Tongue (tissue), 3 donors: ENCODE measurements at places on chromosomes 4 and X. TPM values are rescaled to one million over a fixed set of nuclear protein-coding genes. Genes with fewer than 3 reads are reported as not detected.
A peak's percentile ranks its signal among the peaks of the same experiment; 100 is the strongest.

DNA sequence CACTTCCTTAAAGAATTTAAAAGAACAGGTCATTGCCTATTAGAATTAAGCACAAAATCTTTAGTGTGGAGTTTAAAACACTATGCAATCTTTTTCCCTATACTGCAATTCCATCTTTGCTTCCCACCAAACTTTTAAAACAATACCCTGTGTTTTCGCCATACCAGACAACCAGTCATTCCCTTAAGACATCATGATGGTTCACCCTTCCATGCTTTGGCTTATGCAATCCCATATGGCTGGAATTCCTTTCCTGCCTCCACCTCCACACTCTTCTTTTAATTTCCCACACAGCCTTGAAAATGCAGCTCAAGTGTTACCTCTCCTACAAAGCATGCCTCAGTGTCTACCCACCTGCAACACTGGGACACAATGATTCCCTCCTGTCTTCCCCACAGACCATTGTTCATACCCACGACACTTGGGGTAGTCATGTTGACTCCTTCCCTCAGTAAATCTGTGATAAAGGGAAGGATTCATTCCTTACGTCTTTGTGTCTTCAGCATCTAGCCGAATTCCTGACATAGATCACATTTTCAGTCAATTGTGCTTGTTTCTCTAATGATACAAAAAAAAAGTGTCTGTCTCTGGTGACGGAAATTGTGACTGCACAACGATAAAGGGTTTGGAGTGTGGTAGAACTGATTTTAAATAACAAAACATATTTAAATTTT lies 166.3 kb downstream of the FNIP2 start:
- DNase-seq, result no peak

DNA sequence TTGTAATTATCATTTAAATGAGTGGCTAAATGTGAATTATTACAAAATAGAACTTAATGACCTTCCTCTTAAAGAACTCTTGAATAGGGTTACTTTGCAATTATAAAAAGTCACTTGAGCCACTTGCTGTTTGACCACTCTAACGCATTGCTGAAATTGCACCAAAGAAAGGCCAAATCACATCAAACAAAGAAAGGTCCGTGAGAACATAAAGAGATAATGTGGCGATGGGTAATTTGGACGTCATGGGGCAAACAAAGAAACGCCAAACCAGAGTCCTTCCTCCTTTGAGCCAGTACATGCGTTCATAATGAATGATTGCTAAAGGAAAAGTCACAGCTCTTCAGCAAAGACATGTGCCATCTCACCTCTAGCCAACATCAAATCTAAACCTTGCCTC lies 229.8 kb upstream of the STS start:
- DNase-seq, result no peak

DNA sequence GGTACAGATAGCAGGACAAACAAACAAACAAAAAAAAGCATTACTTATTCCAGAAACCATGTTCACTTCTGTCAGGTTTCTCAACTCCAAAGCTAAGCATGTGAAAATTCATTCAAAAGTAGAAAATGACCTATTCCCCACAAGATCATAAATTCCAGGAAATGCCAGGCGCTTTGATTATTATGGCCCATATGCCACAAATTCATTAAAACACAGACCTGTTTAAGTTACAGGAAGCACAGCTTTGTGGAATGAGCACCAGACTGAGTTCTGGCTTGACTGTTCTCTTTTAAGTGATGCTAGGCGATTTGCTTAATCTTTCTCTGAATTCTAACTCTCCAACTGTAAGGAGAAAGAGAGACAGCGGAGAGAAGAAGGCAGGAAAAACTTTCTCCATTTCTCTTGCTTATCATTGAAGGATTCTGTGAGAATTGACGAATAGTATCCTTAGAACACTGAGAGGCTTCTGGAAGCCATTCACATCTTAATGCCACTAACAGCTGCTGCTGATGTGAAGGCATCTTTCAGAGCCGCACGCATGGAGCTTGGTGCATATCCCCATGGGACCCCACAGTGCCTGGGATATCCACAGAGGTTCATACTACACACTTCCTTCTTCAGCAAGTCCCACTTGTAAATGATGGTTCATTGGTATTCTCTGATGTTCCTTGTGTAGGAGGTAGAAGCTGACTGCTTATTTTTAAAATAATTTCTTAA lies 138.0 kb downstream of the ZNF674 start:
- peak; percentile 1 for DNase-seq

MAGEA10 gene
- total RNA-seq, result not detected

DNA sequence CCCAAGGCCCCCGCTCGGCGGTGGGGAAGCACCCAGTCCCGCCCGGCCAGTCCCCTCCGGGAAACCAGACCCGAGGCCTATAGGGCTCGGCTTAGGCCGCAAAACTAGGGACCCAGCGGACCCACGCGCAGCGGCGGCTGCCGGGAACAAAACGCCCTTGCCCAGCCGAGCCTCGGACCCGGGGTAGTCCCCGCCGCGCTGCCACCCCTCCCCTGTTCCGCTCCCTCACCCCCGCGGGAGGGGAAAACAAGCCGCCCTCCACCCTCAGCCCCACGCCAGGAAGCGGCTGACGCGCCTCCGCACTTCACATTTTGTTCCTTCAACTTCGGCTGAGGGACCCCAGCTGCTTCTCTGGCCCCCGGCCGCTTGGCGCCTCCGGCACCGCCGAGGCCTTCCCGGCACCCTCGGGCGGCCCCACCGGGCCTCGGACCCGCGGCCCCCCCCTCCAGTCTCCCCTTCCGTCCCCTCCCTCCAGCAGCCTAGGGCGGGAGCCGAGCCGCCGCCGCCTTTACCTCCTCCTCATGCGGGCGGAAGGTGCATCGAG lies 694 bp downstream of the PDS5A start:
- peak; percentile 57 for DNase-seq

LDOC1 gene
- 6.2 TPM for total RNA-seq

DNA sequence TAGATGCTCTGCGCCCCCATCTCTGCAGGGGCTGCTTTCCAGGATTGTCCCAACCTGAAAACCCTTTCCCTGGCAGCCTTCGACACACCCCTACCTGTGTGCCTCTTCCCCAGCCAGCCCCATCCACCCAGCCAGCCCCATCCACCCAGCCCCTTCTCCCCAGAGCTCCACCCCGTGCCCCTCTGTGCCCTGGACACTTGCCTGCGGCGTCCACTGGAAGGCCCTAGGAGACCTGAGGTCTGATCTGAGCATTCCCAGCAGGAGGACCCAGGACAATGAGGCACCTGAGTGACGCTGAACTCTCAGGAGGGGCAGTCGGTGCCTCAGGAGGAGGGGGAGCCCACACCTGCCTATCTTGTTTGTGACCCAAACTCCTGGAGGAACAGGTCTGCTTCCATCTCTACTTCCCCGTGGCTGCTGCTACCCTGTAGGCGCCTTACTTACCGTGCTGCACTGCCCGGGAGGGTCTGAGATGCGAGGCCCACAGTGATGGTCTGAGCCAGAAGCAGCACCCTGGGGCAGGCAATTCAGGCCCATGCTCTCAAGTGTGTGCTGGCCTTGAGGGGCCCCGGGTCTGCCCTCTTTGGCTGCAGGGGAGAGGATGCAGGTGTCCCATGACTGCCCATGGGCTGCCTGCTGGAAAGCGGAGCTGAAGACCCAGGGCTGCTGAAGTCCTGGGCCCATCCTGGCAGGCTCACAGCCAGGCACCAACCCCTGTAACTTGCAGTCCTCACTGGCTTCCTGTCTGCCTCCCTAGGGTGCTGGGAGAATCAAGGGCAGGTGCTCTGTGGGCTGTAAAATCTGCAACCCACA lies 4.9 kb downstream of the LRPAP1 start:
- no peak for DNase-seq

- DNase-seq, result peak; percentile 37
Measured at GRCh38 chr4:34790131-34790530, 1454.2 kb downstream of the ARAP2 start.

NSG1 gene
- 2.4 TPM for total RNA-seq

DNA sequence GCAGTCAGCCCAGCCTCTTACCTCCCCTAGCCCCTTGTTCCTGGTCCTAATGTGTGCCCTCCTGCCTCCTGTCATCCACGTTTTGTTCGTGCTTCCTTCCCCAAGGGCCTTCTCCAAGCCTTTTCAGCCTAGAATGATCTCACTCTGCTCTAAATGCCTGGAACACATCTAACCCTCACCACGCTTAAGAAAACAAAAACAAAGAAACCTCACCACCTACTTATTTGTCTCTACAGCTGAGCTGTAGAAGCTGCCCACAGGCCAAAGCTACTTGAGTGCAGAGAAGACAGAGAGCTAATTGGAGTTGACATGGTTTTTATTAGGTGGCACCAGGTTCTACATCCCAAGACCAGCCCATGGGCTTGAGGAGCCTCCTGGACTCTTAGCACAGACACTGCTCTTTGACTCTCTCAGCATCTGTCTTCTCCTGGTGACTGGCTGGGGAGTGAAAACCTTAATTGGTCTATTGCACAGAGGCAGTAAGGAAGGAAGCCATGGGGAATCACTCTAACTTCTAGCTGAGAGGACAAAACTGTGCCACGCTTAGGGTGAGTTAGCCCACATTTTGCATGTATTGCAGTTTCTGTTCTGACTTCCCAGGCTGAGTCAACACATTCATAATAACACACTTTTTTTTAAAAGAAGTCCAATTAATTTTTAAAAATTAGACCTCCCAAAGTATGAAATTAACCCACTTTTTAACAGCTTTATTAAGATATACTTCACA lies 52.3 kb upstream of the PDK3 start:
- no peak for DNase-seq

GRCh38 chr4:4317496-4318232 lies 27.6 kb downstream of the ZBTB49 start:
- no peak for DNase-seq

COX7B2 gene
- not detected for total RNA-seq

DNA sequence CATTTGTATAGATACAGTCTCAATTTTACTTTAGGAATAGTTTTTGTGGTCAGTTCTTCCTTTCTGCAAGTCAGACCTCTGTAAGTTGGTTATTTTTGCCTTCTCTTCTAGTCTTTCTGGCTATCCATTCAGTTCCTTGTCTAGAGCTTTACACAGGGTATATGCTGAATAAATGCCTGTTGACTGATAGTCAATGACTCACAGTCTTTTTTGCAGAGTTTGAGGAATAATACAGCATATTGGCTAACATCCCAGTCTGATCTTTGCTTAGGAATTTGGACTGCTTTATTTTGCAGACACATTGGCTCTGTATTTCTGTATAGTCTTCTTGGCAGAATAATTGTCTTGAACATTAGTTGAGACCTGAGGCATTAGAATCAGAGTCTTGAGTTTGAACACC lies 132.4 kb downstream of the MAGEC1 start:
- DNase-seq, result peak; percentile 26

GABRB1 gene
- not detected for total RNA-seq

GRCh38 chrX:138349351-138349750 lies 362.2 kb downstream of the FGF13 start:
- no peak for DNase-seq

MBNL3 gene
- total RNA-seq, result 24.7 TPM

DIPK2B gene
- total RNA-seq, result 30.2 TPM

DNA sequence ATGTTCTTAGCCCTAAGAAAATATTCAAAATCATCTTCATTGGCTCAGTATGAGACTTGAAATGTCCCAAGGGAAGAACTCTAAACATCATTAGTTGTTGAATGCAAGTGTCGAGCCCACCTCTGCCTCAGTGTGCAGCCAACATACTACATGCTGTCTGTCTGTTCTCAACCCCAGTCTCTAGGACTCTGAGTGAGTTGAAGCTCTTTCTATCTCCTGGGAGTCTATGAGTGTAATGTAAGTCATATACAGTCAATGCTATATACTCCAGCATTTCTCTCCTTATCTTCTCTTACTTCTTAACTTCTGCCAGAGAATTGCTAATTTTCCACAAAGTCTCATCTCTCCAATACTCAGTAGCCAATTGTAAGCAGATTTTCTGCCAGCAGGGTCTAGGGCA lies 61.3 kb downstream of the SPATA18 start:
- no peak for DNase-seq

EDA gene
- 21.2 TPM for total RNA-seq

NDST4 gene
- 1.3 TPM for total RNA-seq

- DNase-seq, result no peak
Measured at GRCh38 chrX:46263494-46263893, 281.7 kb downstream of the ZNF674 start.

GRCh38 chr4:119394826-119395225 lies 72.9 kb upstream of the FABP2 start:
- DNase-seq, result no peak

TMSB15B gene
- 3.0 TPM for total RNA-seq

GRCh38 chrX:43566170-43566569 lies 89.9 kb upstream of the MAOA start:
- no peak for DNase-seq

- DNase-seq, result no peak
Measured at GRCh38 chr4:16293210-16293838, 67.1 kb upstream of the TAPT1 start.

- peak; percentile 51 for DNase-seq
Measured at GRCh38 chr4:7472442-7473013, 37.8 kb upstream of the PSAPL1 start.

MND1 gene
- total RNA-seq, result 7.2 TPM

- DNase-seq, result no peak
Measured at GRCh38 chrX:106037835-106038473, 573 bp downstream of the SERPINA7 start.

- DNase-seq, result peak; percentile 3
Measured at GRCh38 chrX:50871922-50872453, 38.5 kb upstream of the BMP15 start.

GRCh38 chrX:43349363-43349762 lies 306.7 kb upstream of the MAOA start:
- no peak for DNase-seq

DNA sequence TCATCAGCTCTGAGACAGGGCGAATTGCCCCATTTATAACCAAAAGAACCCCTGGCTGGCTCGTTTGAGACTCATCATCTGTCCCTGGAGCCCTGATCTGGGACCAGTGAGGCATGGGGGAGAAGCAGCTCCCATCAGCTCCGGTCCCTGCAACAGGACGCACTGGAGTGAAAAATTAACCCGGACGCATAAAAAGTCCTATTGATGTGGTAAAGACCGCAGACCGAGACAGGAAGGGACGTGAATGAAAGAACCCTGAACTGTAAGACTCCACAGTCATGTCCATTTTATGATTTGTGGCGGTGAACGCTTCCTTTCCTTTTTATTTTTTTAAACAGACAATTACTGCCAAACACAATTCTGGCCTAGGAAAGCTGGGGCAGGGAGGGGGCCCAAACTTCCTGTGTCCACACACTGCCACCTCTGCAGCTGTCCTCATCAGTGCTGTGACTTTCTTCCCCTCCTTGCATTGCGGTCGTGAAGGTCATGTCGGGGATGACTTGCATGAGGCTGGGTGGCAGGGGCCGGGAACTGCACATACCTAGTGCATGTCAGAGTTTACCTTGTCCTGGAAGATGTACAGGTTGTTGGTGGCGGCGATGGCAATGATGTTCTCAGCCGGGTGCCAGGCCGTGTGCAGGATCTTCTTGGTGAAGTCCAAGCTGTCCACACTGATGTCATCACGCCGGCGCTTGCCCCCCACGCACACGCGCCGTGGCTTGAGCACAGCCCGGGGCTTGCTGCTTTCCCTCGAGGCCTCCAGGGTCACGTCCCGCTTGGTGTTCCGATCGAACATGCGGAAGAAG lies 53.3 kb downstream of the WFS1 start:
- DNase-seq, result no peak

CHRNA9 gene
- not detected for total RNA-seq

DNA sequence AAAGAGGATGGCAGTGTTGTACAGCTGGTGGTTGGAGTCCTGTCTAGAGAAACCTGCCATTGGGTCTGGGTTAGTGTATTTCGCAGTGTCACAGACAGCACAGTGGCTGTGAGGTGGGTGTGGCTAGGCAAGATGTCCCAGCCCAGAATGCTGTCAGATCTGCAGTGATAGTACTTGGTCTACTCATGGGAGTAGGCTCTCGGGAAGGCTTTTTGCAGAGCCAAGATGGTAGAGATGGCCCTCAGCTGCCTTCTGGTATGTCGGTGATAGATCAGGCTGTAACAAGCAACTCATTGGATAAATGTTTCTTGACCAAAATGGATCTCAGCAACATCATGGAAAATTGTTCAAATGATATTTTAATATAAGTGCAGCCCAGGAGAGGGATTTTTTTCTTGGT lies 84.3 kb upstream of the WDR1 start:
- DNase-seq, result no peak
